Caudate nucleus (tissue), 63 donors: ENCODE measurements at places on chromosomes 4 and X.

GRCh38 chr4:42767669-42768068, 110.8 kb upstream of the ATP8A1 start:
- no peak for DNase-seq

GRCh38 chr4:8516996-8517550, 63.1 kb upstream of the GPR78 start:
- no peak for DNase-seq

DNA sequence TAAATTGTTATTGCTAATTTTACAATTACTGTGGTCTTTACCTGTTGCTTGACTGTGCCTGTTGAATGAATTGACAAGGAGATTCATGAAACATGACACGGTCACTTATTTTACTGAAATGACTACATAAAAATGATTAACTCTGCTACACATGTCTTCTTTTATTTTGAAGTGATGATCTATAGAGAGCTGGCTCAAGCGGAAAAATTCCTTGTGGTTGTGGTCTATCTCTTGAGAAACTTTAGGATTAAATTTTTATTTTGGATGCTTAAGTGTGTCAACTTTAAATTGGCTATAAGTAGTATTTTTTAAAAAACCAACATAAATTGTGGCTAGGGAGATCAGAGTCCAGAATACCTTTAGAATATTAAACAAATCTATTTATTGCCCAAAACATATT, 131.8 kb upstream of the PITX2 start:
- DNase-seq: no peak

DNA sequence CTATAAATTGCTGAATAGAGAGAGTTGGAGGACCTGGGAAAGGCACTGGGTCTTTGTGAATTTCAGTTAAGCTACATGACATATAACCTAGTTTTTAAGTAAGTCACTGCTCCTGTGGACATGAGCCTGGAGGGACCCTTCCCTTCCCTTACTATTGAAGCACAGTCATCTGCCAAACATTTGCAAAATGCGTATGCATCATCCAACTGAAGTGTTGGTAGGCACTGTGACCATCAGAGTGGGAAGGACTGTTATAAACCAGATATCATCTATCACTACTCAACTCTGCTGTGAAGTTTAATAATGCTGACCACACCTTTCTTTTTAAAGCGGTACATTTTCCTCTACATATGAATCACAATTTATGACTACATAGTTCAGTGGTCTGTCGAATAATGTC, 5.2 kb downstream of the GABRA3 start:
- no peak for DNase-seq

GRCh38 chrX:100802843-100803242, 17.3 kb upstream of the CSTF2 start:
- DNase-seq: no peak

DNA sequence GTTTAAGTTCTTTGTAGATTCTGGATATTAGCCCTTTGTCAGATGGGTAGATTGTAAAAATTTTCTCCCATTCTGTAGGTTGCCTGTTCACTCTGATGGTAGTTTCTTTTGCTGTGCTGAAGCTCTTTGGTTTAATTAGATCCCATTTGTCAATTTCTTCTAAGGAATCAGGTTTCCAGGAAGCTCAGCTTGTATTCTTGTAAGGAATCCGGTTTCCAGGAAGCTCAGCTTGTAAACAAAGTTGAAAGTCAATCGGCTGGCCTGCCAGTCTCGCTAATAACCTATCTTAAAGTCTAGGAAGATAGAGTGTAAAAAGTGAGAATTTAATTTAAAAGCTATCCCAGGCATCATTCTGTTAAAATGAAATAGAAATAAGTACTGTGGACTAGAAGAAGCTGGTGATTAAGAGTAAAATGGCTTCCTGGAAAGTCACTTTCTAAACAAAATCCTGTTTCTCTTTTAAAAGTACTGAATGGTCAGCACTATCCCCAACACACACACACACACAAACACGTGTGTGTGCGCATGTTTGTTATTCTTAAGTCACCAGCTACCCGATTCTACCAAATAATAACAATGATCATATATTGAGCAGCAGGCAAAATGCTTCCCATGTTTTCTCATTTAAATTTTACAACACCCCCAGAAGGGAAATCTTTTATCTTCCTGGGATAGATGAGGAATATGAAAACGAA, 171.7 kb downstream of the PAPSS1 start:
- no peak for DNase-seq

- DNase-seq: no peak
Observed at GRCh38 chrX:40684092-40684491, 36.7 kb upstream of the CXorf38 start.

GRCh38 chr4:176052744-176053143, 12.9 kb upstream of the WDR17 start:
- no peak for DNase-seq

GRCh38 chr4:7854216-7854615, 85.4 kb downstream of the AFAP1 start:
- peak; percentile 38 for DNase-seq

DNA sequence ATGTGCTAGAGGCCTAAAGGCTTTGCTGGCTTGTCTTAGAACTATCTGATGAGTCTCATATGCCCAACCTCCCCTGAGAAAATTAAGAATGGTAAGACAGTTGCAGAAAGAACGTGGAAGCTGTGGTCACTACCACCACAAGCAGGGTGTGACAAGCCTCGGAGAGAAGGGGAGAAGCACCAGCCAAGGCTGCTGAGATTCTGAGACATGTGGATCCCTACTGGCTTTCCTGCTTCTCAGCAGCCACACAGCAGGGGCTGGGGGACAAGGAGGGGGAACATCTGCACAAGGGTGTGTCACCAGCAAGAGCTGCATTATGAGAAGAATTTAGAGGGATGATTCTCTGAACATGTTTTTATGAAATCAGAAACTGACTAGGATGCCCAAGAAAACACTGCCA, 19.4 kb downstream of the TAPT1 start:
- DNase-seq: no peak

DNA sequence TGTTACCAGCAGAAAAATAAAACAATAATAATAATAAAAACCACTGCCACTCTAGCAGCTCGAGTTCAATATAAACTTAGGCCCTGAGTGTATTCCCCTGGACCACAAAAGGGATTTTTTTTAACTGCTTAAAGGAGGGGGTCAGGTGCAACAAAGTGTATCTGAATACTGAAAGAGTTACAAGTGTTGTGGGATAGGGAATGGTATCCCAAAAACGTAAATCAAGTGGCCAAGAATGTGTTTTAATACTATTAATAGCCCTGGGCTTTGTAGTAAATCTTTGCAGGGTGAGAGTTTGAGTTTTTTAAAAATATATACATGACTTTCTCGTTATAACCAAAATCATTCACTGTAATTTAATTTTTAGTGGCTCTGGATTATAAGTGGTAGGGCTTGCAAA, 860.1 kb upstream of the INTU start:
- DNase-seq: no peak

- no peak for DNase-seq
Observed at GRCh38 chr4:5460106-5460801, 248.1 kb downstream of the EVC2 start.

GRCh38 chrX:150324035-150324728, 38.9 kb upstream of the MAMLD1 start:
- DNase-seq: no peak

- DNase-seq: no peak
Observed at GRCh38 chrX:29965634-29966033, 249.7 kb upstream of the MAGEB2 start.

GRCh38 chrX:150450519-150451177, 87.5 kb downstream of the MAMLD1 start:
- no peak for DNase-seq

- no peak for DNase-seq
Observed at GRCh38 chr4:15003401-15003890, 1.2 kb downstream of the CPEB2 start.

GRCh38 chr4:8278009-8278395, 8.4 kb downstream of the HTRA3 start:
- DNase-seq: no peak

DNA sequence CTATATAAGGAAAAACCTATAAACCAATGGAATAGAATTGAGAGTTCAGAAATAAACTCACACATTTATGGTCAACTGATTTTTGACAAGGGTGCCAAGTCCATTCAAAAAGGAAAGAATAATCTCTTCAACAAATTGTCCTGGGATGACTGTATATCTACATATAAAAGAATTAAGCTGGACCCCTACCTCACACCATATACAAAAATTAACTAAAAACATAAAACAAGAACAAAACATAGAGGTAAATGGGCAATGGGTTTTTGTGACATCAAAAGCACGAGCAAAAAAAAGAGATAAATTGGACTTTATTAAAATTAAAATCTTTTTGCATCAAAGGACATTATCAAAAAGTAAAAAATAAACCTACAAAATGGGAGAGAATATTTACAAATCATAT, 15.5 kb upstream of the EXOC1 start:
- DNase-seq: no peak

- no peak for DNase-seq
Observed at GRCh38 chr4:177485528-177485927, 43.3 kb upstream of the AGA start.
